ENCODE measurements at places on chromosomes 4 and X.

- no peak for DNase-seq
Observed at GRCh38 chr4:148089624-148090023, 352.6 kb downstream of the NR3C2 start.

GRCh38 chr4:175035905-175036304 is 117.7 kb downstream of the ADAM29 start:
- DNase-seq, result peak; percentile 75

- no peak for DNase-seq
Observed at GRCh38 chr4:2802618-2803531, 10.0 kb downstream of the SH3BP2 start.

- no peak for DNase-seq
Observed at GRCh38 chr4:151318307-151319006, 6.9 kb downstream of the SH3D19 start.

- no peak for DNase-seq
Observed at GRCh38 chr4:101009471-101009870, 337.9 kb downstream of the PPP3CA start.

DNA sequence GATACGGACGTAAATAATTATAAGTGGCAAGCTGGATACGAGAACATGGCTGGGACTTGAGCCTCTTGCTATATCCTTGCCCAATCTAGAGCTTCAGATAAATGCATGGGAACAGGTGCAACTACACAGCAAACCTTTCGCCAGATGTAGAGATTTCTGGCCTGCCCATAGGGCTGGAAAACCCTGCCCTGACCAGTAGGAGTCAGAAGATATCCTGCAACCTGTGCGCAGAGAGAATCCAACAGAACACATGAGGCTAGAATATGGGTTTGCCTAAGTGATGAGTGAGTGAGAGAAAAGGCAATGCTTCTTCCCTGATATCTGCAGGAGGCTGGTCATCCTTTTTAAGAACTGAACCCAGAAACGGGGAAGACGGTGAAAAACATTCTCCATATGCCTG is 805.3 kb upstream of the TENM3 start:
- DNase-seq, result no peak

- no peak for DNase-seq
Observed at GRCh38 chr4:107966903-107967302, 22.8 kb upstream of the HADH start.

DNA sequence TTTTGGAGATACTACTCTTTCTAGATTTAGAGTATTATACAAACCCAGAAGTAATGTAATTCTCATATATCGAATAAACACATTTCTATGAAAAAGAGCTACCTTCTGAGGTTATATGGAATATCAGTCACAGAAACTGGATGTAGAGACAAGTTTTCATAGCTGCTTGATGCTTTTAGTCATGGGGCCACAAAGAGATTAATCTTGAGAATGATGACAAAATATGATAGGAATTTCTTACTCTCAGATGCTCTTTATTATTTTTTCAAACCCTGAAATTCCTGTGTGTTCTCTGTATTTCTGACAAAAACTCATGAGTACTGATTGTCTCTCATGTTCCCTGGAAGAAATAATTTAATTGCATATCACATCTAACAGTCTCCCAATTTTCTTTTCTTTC is 662.5 kb downstream of the RAPGEF2 start:
- DNase-seq, result peak; percentile 54

DNA sequence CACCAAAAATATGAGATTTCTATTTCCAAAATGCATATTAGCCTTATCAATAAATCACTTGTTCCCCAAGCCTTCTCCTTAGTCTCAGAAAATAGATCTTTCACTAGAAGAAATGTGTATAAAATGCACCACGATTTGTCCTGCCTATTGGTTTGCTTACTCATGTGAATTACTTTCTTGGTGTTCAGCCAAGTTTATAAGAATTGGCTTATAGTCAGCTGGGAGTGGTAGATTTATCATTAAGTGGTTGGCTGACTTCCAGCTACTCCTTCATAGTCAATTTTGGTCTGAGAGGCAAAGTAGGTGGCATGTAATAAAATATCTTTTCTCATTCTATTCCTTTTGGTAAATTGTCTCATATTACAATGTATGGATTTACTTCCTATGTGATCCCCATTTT is 1.3 kb downstream of the SULT1E1 start:
- DNase-seq, result peak; percentile 5

GRCh38 chrX:65999563-66000148 is 40.2 kb downstream of the VSIG4 start:
- no peak for DNase-seq
